Hematopoietic multipotent progenitor cell treated with erythropoietin and hydrocortisone succinate and interleukin-3 and kit ligand, for 4 days (in vitro differentiated cells): ENCODE measurements at places on chromosomes 2 and 18.

DNA sequence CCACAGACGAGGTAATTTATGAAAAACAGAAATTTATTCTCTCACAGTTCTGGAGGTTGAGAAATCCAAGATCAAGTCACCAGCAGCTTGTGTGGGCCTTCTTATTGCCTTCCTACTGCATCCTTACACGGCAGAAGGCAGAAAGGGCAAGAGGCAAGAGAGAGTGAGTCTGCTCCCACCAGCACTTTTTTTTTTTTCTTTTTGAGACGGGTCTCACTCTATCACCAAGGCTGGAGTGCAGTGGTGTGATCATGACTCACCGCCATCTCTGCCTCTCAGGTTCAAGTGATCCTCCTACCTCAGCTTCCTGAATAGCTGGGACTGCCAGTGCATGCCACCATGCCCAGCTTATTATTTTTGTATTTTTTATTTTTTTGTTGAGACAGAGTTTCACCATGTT is 78.5 kb upstream of the HK2 start:
- no peak for DNase-seq

GRCh38 chr2:173231042-173231441 is 123.6 kb upstream of the CDCA7 start:
- DNase-seq = no peak

DNA sequence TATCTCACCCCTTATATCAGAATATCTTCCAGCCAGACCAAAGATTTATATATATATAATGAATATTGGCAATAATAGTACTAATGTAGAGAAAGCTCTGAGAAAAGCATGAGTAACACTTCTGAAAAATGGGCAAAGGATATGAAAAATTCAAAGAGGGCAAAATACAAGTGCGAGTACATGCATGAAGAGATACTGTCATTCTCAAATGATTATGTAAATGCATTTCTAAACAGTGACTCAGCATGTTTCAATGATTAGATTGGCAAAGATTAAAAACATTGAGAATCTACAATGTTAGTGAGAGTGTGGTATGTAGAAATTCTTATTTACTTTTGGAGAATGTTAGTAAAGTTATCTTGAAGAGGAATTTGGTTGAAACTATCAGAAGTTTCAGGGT is 118.3 kb upstream of the NEDD4L start:
- DNase-seq = peak; percentile 26

GRCh38 chr18:28690836-28691495 is 514.0 kb upstream of the CDH2 start:
- DNase-seq = no peak

GRCh38 chr2:225496568-225496967 is 97.1 kb downstream of the NYAP2 start:
- no peak for DNase-seq

GRCh38 chr2:160791884-160792283 is 298.3 kb upstream of the RBMS1 start:
- no peak for DNase-seq

- DNase-seq = no peak
These were observed 24.1 kb downstream of the HJURP start for GRCh38 chr2:233830111-233830802.

- DNase-seq = peak; percentile 51
These were observed 127.4 kb downstream of the ARHGEF4 start for GRCh38 chr2:130963849-130964793.

DNA sequence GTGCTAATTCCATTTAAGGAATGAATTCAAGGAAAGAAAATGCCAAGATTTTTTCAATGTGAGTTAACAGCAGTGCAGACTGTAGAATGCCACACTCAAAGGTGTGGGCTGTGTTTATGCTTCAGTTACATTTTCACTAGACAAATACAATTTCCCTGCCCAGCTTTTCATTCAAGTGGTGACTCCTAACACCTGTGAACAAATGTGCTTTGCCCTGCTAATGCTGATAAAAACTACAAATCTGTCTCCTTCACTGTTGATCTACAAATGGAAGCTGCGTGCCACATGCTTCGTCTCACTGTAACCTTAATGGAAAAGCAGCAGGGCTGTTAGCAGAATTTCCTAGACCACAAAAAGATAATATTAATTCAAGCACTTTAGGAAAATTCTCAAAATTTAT is 19.8 kb upstream of the TCF4 start:
- DNase-seq = no peak

DNA sequence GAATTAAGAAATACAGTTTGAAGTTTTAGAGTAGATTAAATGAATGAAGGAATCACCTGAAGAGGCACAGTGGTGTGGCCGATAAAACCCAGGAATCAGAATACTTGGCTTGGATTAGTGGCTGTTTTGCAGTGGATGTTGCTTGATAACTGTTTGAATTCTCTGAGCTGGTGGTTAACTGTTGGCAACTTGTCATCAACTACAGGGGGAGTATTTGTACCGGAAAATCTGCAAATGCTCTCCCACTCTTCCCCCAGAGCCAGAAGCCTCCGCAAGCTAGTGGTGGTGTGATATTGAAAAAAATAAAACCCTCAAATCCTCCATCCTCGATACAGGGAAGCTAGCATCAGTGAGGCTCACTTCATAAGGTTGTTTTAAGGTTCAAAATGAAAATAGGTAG is 326.7 kb downstream of the DPP10 start:
- DNase-seq = no peak
